ENCODE measurements at places on chromosomes 5 and 9.

- no peak for DNase-seq
Measured at GRCh38 chr9:122109035-122109813, 16.1 kb upstream of the TTLL11 start.

GRCh38 chr9:20658677-20659473, 25.2 kb upstream of the FOCAD start:
- no peak for DNase-seq

GRCh38 chr9:97793067-97793466, 60.0 kb upstream of the FOXE1 start:
- DNase-seq = no peak

DNA sequence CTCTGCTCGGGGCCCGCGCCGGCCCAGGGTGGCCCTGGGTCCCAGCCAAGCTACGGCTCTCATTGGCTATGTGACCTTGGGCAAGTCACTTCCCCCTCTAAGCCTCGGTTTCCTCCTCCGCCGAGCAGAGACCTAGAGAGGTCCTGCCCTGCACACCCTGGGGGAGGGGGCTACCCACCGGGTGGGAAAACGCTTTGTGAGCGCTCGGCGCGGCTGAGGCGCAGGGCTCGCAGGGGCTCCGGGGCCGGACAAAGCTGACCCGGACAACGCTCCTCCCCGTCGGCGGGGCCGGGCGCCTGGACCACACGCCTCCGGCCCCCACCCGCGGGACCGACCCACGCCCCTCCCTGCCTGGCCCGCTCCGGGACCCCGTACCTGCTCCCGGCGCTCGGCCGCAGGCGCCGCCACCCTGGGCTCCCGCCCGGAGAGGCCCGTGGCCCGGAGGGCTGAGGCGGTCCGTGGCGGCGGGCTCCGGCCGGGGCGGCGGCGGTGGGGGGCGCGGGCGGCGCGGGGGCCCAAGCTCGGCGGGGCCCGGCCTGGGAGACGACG, 85.7 kb upstream of the MELK start:
- no peak for DNase-seq

GRCh38 chr5:116002116-116002906, 30.0 kb upstream of the ARL14EPL start:
- no peak for DNase-seq

GRCh38 chr5:92922231-92922967, 658.6 kb downstream of the NR2F1-AS1 start:
- no peak for DNase-seq

- no peak for DNase-seq
Measured at GRCh38 chr5:1899201-1899600, 16.5 kb upstream of the IRX4 start.

DNA sequence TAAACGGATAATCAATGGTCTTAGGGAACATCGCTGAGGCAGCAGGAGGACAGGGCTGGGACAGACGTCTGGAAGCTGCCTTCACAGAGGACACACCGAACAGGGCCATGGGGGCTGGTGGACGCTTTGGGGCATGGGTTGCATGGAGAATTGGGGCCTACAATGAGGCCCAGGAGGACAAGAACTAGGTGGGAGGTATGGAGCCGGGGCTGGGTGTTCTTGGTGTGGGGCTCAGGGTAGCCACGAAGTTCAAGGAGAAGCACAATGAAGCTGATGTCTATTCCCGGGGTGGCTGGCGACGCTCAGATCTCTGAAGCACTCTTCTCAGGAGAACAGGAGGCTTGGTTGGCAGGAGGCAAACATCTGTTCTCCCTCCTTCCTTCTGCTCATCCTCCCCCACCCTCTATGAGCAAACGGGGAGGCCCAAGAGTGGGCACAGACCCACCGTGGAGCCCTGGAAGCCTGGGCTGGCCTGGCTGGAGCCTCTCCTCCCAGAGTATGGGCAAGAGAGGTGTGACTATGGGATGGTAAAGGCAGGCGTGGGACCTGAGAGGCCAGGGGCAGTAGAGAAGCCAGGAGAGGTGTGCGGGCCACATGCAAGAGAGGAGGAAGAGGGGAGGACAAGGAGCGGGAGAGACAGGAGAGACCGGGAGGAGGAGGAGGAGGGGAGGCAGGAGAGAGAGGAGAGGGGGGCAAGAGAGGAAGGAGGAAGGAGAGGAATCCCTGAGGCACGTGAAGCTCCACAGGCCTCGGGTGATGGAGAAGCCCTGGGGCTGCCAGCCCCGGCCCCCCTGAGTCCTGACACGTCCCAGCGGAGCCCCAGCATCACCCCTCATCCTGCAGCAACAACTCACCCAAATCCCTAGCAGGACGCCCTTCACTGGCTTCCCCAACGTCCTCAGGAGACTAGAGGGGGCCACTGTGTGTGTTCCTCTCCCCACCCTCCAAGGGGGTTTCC, 159.1 kb downstream of the OLFM1 start:
- no peak for DNase-seq

DNA sequence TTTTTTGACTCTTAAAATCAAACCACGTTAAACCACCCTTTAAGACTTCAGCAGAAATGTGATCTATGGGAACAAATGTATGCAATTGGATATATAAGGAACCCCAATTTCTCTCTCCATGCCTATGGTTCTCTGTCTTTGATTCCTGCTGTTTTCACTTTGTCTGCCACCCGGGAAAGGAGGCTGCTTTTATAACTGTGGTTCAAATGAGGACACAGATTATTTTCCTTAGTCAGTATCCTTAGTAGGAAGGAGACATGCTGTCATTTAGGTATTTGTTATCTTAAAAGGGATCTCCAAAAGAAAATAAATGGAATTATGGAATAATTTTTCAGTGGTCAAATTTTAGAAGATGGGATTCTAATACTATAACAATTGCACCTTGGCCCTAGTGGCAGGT, 176.1 kb upstream of the NREP start:
- no peak for DNase-seq

GRCh38 chr5:135599421-135600151, 20.8 kb upstream of the CXCL14 start:
- no peak for DNase-seq

GRCh38 chr9:75146229-75146628, 57.9 kb downstream of the OSTF1 start:
- no peak for DNase-seq

- no peak for DNase-seq
Measured at GRCh38 chr5:169602535-169602934, 19.0 kb downstream of the SPDL1 start.

GRCh38 chr5:80656425-80656824, 1.6 kb upstream of the DHFR start:
- DNase-seq = no peak

GRCh38 chr5:174503461-174504265, 220.7 kb upstream of the MSX2 start:
- DNase-seq = no peak

DNA sequence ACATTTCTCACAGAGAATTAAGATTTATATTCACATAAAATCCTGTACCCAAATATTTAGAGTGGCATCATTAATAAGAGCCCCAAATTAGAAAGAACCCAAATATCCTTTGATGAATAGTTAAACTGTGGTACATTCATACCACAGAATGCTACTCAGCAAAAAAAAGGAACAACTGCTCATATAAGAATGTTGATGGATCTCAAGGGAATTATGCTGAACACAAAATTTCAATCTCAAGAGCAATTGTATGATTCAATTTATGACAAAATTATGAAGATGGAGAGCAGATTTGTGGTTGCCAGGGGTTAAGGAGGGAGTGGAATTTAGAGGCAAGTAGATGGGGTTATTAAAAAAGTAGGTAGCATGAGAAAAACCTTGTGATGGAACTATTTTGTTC, 4.5 kb upstream of the PAIP1 start:
- DNase-seq = no peak

GRCh38 chr9:136270173-136270705, 24.6 kb upstream of the QSOX2 start:
- DNase-seq = no peak

- no peak for DNase-seq
Measured at GRCh38 chr5:174312270-174312617, 266.7 kb downstream of the NSG2 start.

GRCh38 chr9:38012767-38013450, 56.1 kb downstream of the SHB start:
- DNase-seq = no peak

DNA sequence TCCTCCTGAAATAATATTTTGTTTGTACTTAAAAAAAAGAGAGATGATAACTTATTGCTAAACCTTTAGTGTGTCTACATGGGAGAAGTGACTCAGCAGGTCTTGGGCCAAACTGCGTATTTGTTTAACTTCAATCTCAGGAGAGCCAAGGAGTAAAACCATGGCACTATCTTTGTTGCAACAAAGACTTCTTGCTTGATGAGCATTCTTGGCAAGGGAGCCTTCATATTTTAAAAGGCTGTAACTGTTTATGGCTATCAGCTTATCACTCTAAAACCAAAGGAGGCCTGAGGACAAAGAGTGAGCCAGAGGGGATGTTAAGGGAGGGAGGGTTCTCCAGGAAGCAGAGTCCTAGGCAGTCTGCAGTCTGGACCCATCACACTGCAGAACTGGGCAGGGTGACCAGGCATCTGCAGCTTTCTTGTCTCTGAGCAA, 216.2 kb upstream of the S1PR3 start:
- no peak for DNase-seq

DNA sequence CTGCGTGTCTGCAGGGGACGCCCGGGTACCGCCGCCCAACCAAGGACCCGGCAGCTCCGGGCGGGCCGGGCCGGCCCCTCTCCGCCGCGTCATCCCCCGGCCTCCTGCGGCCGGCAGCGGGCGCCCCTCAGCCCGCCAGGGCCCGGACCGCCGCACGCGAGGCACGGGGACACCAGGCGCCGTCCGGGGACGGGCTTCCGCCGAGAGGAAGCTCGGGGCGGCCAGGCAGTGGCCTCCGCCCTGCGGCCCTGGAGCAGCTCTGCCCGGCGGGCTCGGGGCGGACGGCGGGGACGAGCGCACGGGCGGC, 373 bp downstream of the FBXW5 start:
- no peak for DNase-seq

- no peak for DNase-seq
Measured at GRCh38 chr9:108836781-108837180, 19.0 kb downstream of the ACTL7B start.

- DNase-seq = no peak
Measured at GRCh38 chr5:178383919-178384815, 151.6 kb upstream of the PHYKPL start.

GRCh38 chr9:8708728-8709127, 909.1 kb upstream of the DMAC1 start:
- no peak for DNase-seq

GRCh38 chr5:95615164-95615467, 4.8 kb upstream of the GPR150 start:
- no peak for DNase-seq

DNA sequence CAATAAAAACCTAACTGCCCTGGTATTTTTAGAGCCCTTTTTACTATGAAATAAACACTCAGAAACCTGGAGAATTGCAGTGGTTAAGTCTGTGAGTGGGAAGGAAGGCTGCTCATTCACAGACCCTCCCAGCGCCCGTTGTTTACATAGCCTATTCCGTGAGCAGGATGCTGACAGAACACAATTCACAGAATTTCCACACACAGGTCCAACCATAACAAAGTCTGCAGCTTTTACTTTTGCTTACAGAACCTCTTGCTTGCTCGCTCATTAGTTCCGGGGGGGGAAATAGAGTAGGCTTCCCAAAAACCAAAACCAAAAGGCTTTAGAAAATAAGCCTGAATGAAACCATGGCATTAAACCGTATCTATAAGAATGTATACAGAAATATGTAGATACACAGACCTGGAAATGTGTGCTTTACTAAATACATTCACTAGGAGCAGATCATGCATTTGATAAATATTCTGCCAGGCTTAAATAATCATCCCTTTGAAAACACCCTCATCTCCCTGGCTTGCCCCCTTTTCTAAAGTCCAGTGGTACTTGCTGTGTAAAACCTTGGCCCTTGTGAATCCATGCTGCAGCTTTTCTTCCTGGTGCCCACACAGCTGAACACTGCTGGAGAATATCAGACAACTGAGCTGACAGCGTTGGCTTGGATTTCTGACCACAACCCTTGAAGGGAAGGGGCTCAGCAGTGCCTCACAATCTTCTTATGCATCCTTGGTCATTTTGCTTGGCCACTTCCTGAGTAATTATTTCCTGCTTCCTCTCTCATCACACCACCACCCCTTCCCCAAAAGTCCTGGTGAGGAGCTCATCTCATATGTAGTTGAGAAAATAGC, 128.0 kb downstream of the FANCC start:
- DNase-seq = peak; percentile 54

DNA sequence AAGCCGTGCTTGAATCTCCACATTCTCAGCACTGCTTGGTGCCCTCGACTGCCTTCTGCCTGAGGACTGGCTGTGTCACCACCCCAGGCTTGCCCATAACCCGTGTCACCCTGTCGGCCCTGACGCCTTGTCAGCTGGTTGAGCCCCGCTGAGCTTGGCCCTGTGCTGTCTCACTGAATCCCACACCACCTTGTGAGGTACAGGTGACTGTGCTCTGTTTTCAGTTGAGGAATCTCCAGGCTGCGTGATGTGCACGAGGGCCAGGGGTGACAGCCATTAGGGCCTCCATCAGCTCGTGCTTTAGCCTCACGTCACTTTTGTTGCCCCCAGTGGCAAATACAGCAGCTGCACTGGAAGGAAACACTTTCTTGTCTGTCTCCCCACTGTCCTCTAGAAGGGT, 90.7 kb downstream of the CACNA1B start:
- DNase-seq = no peak

- DNase-seq = no peak
Measured at GRCh38 chr5:116727248-116727647, 152.6 kb upstream of the SEMA6A start.

DNA sequence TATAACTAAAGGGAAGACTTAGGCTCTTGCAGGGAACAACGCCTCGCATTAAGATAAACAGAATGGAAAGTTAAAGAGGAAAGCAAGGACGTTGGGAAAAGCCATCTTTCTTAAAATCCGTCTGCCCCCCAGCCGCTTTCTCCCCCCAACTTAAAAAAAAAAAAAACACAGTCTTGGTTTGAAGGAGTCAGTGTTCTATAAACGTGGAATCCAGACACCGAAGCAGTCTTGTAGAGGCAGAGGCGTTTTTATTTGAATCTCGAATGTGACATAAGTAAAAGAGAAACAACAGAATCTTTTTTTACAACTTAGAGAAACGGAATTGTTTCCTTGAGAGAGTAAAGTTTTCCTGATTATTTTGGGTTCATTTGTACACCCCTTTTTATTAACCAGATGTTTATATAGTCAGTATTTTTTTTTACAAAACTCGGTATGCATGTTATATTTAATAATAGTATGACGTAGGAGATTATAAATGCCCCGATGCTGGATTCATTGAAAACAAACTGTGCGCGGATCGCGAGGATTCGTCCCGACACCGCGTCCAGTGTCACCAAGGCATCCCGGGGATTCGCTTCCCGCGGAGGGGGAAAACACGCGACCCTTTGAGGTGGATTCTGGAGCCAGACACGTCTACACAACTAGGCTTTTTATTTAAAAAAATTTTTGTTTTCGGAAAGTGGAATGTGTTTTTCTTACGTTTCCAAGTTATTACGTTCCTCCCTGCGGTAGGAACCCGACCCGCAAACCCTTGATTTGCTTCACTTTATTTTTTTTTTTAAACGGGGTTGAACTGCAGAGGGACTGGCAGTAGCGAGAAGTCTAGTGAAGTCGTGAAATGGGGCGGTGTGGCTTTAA, 6.7 kb downstream of the PTCH1 start:
- DNase-seq = no peak
